Stimulated activated CD4-positive, alpha-beta T cell treated with anti-CD3 and anti-CD28 coated beads, Interleukin-15, amount 100 ng/mL, for 48 hours (primary cell): ENCODE measurements at places on chromosomes 12 and 14.

DNA sequence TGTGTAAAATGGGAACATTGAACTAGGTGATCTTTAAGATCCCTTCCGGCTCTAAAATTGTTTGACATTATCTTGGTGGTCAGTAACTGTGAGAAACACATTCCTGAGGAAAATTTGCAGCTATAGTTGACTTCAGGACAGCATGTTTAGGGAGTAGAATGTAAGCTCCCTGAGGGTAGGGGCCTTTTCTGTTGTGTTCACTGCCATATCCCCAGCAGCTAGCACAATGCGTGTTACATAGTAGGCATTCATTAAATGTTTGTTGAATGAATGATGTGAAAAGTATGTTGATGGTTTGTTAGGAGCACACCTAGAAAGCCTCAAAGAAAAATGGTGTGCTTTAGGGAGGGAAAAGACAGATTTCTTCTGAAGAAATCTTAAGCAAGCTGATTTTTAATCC, 38.5 kb upstream of the KCNMB4 start:
- DNase-seq, result no peak

DNA sequence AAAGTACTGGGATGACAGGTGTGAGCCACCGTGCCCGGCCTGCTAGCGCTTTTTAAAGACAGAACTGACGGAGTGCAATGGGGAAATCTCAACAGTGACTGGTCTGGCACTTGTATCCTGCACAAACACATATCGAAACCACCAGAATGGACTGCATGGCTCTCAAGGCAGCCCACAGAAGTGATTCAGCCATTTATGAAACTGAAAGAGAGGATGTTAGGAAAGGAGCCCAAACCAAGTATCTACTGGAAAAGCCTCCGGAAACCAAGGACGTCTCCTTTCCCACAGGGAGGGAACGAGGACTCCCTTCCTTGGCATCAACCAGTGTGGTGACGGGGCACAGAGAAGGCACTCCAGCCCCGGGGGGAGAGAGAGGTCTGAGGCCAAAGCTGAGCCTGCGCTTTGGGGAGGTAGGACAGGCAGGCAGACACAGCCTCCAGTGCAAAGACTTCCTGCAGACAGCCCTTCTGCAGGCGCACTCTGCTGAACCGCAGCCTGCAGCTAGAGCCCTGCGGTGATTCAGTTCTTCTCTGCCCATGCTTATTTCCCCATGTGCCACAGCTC, 16.5 kb downstream of the SLC15A4 start:
- no peak for DNase-seq

DNA sequence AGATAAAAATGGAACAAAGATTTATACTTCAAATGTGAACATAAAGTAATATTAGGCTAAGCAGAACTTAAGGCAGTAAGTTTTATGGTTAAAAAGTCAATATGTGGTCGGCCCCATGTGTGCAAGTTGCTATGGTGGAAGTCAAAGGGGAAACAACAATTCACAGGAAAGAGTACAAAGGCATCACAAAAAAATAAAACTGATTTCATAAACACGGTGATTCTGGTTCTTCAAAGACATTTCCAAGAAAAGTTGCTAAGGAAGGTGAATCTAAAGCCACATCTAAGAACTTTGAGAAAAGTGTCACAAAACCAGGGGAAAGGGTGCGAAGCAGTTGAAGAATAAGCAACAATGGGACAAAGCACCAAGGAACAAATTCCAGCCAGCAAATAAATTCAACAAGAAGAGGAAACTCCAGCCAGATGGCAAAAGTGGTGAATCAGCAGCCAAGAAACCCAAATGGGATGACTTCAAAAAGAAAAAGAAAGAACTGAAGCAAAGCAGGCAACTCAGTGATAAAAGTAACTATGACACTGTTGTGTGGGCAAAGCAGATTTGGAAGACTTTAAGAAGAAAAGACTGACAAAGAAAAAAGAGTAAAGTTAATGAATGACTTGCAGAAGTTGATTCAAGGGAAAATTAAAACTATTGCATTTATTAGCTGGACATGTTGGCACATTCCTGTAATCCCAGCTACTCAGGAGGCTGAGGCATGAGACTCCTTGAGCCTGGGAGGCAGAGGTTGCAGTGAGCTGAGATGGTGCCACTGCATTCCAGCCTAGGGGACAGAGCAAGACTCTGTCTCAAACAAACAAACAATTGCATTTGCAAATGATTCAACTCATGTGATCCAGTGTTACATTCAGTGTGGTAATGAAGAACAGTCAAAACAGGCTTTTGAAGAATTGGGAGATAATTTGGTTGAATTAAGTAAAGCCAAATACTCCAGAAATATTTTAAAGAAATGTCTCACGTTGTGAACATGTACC, 19.5 kb downstream of the PTGDR start:
- DNase-seq, result no peak

DNA sequence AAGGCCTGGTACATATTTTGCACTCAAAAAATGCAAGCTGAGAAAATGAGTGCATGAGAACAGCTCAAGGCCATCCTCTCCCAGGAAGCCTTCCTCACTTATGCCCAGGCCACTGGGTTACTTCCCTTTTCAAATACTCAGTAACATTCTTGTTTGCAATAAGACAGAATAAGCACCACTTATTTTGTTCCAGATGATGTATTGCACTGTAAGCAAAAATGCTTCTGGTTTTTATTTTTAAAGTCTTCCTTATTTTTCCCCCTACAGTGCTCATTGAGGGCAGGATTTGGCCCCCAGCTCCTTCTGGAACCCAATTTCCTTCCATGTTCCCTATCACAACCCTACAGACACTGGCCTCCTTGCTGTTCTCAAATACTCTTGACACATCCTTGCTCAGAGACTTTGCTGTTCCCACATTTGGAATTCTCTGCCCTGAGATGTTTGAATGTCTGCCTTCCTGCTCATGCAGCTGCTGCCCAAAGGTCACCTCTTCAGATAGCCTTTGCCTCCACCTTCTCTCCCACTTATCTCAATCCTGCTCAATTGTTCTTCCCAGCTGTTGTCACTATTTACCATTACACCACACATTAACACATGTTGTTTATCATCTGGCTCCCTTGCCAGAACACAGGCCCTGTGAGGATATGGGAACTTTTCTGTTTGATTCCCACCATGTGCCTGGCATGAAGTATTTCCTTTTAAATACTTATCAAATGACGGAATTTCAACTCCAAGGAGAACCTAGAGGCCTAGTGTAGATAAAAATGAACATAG, 49.9 kb downstream of the IFNG start:
- DNase-seq, result no peak

- no peak for DNase-seq
Observed at GRCh38 chr12:130375296-130376287, 37.9 kb downstream of the PIWIL1 start.

- DNase-seq, result no peak
Observed at GRCh38 chr14:53622447-53622846, 334.2 kb downstream of the BMP4 start.

DNA sequence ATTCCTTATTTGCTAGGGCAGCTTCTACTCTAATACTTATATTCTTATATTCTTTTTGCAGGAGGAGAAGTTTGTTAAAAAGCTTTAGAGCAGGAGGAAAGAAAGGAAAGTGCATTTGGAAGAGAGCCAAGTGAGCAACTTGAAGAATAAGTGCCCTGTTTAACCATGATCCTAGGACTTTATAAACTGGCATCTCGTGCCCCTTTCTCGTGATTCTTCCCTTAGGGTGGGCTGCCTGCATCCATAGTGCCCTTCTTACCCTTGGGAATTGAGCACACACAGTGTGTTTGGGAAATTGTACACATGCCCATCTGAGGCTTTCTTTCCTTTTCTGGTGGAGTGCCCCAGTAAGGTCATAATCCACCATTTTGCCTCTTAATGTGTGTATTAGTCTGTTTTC, 141.9 kb downstream of the NUBPL start:
- DNase-seq, result no peak

GRCh38 chr14:78135450-78135891, 34.7 kb upstream of the NRXN3 start:
- DNase-seq, result no peak
